ENCODE measurements at places on chromosomes 5 and 9.

DNA sequence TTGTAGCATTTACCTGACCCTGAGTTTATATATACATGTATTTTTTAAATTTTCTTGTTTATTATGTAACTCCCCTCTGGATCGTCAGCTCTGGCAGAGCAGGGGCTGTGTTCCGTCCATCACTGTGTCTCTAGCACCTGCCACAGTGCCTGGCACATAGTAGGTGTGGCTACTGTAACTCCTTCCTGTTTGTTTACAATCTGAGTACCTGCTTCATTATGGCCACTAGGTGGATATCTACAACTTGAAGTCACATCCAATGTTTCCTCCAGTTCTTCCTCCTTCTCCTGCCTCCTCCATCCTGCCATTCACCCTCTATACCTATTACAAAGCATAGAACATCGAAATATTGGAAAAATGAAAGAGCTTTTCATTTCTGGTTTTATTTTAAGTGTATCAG is 14.2 kb upstream of the PPP1R2B start:
- DNase-seq, result no peak

GRCh38 chr9:123174887-123175518 is 93.4 kb downstream of the STRBP start:
- peak; percentile 74 for DNase-seq

DNA sequence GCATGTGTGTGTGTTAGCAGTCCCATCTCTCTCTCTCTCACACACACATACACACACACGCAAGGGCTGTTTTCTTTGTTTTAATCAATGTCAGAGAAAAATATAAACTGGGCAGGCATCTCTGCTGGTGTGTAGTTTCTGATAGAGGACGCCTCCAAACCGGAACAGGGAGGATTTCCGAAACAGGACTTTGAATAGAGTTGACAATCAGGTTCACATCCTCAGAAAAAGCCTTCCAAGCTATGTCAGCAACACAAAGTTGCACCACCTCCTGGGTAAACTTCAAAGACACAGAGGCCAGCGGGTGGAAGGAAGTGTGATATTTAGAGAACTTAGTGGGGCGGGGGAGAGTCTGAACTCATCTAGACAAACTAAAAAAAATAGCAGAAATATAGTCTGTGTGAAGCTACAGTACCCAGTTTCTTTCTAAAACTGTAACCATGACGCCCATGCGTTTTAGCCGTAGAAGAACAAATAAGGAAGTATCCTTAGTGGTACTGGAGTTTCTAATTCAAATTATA is 1.2 kb downstream of the ST8SIA4 start:
- no peak for DNase-seq

GRCh38 chr9:71683598-71684235 is 84.6 kb downstream of the CEMIP2 start:
- DNase-seq, result no peak

GRCh38 chr5:151018846-151019245 is 1.5 kb upstream of the GPX3 start:
- DNase-seq, result no peak

- DNase-seq, result no peak
Observed at GRCh38 chr9:69535286-69535832, 136.8 kb downstream of the APBA1 start.

- DNase-seq, result no peak
Observed at GRCh38 chr5:116273448-116274242, 188.8 kb downstream of the COMMD10 start.

DNA sequence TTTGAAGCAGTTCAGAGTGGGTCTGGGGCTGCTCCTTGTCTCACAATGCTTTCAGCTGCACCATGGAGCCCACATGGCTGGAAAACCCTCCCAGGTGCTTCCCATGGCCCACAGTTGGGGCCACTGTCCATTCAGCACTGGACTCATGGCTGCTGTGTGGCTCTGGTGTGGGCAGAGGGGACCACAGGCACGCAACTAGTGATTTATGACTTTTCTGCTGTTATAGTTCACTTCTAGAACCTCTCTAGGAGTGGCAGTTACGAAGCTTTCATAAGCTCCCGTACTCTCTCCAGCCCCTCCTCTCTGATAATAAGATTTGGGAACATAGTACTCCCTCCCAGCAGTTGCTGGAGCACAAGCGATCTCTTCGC is 29.0 kb downstream of the GLRA1 start:
- no peak for DNase-seq
